Stimulated activated CD8-positive, alpha-beta memory T cell treated with anti-CD3 and anti-CD28 coated beads, Interleukin-7, amount 100 ng/mL, for 24 hours (primary cell): ENCODE measurements at places on chromosomes 11 and 22.

DNA sequence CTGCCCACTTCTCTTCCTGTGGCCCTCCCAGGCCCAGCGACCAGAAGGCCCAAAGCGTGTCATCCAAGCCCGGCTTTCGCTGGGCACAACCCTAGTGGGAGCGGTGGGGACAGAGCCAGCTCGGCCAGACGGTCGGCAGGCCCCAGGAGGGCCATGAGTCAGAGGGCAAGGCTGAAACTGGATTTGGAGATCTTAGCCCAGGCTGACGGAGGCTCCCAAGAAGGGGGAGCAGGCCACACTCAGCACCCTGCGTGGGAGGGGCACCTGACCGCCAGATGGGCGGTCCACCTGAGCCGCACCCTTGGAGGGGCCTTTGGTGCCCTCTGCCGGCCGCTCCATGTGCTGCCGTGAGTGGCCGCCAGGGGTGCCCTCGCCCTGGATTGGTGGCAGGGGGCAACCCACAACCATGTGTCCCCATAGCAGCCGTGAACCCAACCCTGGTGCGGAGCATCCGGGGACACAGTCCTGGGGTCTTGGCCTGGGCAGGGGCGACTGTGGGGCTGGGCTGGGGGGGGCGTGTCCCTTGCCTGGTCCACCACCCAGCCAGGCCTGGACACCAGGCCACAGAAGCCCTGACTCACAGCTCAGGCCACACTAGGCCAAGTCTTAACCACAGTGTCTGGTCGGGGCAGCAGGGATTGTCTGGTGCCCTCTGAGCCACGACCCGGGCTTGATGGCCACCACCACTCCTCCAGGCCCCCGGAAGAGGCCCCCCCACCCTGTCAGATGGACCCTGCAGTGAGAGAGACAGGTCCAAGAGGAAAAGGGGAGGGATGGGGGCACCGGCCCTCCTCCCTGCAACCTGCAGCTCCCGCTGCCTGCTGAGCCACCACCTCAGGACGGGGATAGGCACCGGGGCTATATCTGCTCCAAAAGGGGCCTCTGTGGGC lies 19.2 kb upstream of the TALDO1 start:
- DNase-seq, result peak; percentile 66

GRCh38 chr11:90218606-90219005 lies 4.2 kb downstream of the CHORDC1 start:
- DNase-seq, result no peak

- no peak for DNase-seq
Observed at GRCh38 chr22:32323513-32324164, 34.0 kb upstream of the RFPL3 start.

- no peak for DNase-seq
Observed at GRCh38 chr11:32109138-32109537, 18.3 kb downstream of the RCN1 start.

GRCh38 chr11:66006134-66006890 lies 4.0 kb downstream of the BANF1 start:
- no peak for DNase-seq

- DNase-seq, result no peak
Observed at GRCh38 chr11:116840746-116841296, 3.4 kb upstream of the APOA1 start.

- DNase-seq, result no peak
Observed at GRCh38 chr11:4076774-4077173, 17.8 kb upstream of the RRM1 start.

GRCh38 chr11:91717169-91717568 lies 507.4 kb upstream of the FAT3 start:
- DNase-seq, result no peak

GRCh38 chr22:37188901-37189466 lies 937 bp upstream of the C1QTNF6 start:
- DNase-seq, result no peak

DNA sequence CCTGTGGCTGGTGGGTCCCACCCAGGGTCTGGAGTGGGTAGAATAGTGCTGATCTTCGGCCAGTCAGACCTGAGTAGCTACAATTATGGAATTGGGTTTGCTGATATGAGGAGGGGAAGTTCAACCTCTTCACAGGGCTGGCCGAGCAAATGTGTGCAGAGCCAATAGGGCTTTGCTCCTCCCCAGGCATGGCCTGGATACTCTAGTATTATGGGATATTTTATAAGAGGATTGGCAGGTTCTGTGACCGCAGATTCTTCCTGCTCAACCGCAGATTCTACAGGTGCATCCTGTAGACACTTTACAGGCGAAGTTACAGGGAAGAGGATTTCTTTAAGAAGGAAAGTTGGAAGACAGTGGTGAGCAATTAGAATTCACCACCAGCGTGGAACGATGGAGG lies 44.3 kb downstream of the TBC1D22A start:
- no peak for DNase-seq

GRCh38 chr11:116173506-116173905 lies 599.3 kb downstream of the BUD13 start:
- DNase-seq, result no peak

DNA sequence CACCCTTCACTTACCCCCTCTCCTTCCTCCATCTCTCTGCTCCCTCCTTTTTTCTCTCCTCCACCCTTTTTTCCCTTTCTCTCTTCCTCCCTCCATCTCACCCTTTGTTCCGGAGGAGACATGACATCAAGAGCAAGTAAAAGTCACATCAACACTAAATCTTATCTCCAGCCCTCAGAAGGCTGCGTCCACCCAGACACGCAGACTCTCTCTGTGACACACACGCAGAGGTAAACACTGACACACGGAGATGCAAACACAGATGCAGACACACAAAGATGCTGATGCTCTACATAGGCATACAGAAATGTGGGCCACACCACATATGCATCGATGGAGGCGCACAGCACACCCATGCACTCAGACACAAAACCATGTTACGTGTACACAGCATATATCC lies 27.0 kb downstream of the NRXN2 start:
- DNase-seq, result no peak

- DNase-seq, result no peak
Observed at GRCh38 chr11:73273222-73273895, 1.2 kb downstream of the P2RY6 start.

DNA sequence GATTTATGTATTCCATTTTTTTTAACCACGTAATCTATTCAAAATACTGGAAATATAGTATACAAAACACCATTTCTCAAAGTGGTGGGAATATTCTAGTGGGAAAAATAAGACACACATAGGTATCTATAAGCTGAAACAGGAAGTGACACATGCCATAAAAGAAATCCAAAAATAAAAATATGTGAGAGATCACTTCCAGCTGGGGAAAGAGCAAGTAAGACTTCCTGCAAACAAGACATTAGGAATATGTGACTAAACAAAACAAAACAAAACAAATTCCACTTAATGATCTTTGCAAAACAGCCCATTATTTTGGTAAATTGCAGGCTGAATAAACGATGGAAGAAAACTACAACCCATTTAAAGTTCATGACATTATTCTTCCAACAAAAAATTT lies 107.3 kb upstream of the CEP126 start:
- no peak for DNase-seq
